ENCODE measurements at places on chromosomes 11 and 22.

GRCh38 chr11:120040151-120040840 lies 97.6 kb downstream of the TRIM29 start:
- no peak for DNase-seq

DNA sequence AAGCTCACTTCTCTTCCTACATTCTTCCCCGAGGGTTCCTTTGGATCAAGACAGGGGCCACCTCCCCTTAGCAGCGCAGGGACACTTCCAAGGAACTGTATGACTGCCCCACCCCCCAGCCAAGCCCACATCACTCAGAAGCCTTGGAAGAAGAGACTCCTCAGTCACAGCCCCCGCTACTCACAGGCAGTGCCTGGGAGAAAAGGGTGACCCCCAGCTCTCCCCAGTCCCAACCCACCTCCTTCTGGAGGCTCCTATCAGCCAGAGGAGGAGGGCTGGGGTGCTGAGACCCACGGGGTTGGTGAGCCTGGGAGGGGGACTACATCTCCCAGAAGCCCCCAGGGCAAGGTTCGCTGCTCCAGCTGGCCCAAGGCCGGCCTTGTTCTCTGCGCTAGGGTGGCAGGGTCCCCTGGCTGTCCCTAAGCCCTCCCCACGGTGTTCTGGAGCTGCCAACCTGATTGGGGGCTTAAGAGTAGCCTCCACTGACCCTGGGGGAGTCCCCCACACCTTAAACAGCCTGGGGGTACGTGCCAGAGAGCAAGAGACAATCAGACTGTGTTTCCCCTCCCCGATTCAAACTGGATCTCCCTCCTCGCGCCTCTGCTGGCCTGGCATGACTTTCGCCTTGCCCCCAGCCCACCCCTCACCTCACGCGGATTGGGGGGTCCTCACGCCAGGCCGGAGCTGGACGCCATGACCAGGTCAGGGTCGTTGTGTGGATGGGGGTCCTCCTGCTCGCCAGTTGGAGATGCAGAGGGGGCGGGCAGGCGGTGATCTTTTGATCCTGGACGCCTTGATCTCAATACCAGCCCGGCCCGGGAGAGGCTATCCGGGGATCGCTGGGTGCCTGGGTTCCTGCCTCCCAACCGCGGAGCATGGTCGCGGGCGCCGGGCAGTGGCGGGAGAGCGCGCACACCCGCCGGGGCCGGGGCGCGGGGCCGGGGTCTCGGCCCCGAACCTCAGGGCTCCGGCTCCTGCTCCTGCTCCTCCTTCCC lies 838 bp downstream of the BCL9L start:
- DNase-seq: no peak

DNA sequence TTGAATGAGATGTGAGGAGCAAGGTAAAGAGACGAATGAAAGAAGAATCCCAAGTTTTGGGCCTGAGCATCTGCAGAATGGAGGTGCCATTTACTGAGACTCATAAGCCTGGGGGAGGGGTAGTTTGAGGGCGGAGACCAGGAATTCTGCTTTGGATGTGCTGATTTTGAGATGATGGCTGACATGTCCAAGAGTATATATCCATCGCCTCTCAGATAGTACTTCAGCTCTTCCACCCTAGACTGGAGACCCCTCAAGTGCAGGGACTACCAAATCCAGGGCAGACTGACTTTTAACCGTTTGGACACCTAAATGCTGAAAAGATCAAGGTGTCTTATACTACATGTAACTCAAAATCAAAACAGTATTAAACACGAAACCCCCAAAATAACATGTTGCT lies 1.3 kb upstream of the SDF2L1 start:
- DNase-seq: no peak

GRCh38 chr11:110445437-110445836 lies 15.7 kb downstream of the FDX1 start:
- DNase-seq: no peak

DNA sequence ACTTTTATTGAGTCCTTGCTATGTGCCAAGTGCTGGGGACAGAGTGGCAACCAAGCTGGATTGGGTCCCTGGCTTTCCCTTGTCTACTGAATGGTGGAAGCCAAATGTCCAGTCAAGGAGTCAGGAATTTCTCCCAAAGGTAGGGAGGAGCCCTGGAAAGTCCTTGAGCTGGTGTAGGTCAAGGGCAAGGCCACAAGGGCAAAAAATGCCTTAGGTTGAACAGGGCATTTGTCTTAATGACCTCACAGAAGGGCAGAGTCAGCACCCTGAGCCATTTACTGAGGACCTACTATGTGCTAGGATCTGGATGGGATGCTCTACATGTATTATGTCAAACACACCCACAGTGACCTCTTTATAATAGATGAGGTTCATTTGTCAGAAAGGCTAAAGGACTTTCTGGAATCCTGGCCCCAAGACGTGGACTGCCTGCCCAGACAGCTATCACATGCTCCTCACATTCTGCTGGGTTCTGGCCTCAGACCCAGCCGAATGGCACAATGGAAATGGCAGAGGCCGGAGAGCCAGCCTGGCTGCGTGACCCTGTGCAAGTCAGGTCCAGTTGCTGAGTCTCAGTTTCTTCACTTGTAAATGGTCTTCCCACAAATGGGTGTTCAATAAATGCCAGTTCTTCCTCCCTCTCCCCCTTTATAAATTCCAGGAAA lies 17.7 kb downstream of the MOGAT2 start:
- DNase-seq: no peak

DNA sequence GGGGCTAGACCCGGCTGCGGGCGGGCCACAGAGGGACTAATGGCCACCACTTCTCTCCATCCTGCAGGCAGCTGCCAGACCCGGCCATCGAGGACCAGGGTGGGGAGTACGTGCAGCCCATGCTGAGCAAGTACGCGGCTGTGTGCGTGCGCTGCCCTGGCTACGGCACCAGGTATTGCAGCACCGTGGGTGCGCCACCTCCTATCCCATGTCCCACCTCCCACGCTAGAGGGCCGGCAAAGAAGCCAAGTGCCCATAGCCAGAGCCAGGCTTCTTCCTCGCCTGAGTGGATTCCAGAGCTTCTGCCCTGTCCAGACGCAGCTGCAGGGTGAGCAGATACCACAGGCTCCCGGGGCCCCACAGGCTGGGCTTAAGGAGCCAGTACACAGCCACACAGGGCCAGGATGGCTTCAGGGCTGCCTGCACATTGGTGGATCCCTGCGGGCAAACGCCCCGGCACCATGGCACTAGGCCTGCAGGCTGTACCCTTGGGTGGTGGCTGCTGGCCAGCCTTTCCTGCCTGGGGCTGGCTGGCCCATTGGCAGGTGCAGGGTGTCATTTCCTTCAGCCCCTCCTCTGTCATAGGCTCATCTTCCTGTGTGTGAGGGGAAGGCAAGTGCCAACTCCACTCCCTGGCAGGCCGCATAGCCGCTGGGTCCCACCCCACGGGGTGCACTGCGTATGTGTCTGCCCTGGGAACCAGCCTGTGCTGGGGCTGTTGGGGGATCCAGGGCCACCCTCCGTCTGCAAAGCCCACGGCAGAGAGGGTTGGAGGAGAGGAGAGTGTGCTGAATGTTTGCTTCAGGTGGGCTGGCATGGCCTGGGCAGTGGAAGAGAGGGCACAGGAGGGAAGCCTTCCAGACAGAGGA lies 16.5 kb upstream of the DGCR8 start:
- DNase-seq: no peak

GRCh38 chr22:30079952-30080533 lies at the start of gene HORMAD2:
HORMAD2 (plus strand) TSS chr22:30080464; CDS start chr22:30093953, 13,489 bp downstream.
- no peak for DNase-seq

DNA sequence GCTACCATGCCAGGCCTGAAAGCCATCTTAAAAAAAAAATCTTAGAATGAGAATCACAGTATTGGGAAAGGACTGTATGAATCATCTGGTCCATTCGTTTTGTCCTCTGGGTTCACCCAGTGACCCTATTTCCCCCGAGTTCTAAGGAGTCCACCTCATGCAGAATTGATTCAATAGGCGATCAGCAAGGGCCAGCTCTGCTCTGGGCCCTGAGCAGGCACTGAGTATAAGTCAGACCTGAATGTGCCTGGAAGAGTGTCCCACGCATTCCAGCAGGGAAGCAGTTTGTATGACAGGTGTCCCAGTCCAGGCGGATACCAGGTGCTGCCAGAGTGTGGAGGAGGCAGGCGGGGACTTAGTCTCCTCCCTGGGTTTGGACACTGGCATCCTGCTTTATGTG lies 883 bp upstream of the HMOX1 start:
- DNase-seq: no peak

DNA sequence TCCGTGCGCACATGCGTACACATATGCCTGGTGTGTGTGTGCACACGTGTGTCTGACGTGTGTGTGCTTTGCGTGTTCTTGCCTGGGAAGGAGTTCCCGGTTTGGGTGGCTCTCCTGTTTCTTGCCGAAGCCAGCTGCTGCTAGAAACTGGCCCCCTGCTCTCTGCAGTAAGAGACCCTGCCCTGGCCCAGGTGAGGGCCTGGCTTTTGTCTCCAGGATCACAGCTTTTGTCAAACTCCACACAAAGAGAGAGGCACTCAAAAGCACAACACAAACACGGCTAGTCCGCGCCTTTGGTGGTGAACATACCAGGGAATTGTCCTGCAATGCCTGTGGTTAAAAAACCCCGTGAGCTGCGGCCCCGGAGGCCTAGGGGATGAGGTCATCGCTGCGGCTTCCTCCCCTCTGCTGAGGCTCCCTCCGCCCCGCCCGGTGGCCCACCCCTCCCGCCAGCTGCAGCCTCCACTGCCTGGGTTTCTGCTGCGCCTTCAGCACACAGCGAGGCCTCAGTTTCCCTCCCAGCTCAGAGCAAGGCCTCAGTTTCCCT lies 88.9 kb downstream of the KCNQ1 start:
- DNase-seq: peak; percentile 40

GRCh38 chr22:37330200-37331033 lies 48.1 kb downstream of the CYTH4 start:
- peak; percentile 93 for DNase-seq

- DNase-seq: no peak
These were observed 491.5 kb upstream of the LUZP2 start for GRCh38 chr11:24005202-24005876.

DNA sequence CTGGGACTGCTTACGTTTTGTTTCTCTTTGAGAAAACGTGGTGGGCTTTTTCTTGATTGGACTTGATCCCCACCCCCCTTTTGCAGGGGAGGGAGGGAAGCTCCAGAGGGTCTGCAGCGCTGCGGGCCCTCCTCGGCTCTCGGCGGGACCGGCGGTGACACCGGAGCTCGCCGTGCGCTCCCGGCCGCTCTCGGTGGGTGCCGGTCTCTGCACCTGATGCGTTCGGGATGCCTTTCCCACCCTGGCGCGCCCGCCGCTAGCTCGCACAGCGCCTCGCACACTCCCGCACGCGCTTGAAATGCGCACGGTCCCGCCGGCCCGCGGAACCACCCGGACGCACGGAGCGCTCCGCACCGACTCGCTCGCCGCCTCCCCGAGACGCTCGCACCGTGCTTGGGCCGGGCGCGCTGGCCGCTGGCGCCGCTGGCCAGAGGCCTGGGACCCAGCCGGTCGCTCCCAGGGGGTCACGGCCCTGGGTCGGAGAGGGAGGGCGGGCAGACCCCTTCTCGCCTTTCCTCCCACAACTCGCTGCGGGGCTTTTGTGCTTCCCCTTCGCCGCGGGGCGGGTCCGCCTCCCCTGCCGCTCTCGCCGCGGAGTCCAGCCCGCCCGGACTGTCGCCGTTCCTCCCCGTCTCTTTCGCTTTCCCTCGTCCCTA lies 1.0 kb downstream of the ZBTB16 start:
- no peak for DNase-seq

DNA sequence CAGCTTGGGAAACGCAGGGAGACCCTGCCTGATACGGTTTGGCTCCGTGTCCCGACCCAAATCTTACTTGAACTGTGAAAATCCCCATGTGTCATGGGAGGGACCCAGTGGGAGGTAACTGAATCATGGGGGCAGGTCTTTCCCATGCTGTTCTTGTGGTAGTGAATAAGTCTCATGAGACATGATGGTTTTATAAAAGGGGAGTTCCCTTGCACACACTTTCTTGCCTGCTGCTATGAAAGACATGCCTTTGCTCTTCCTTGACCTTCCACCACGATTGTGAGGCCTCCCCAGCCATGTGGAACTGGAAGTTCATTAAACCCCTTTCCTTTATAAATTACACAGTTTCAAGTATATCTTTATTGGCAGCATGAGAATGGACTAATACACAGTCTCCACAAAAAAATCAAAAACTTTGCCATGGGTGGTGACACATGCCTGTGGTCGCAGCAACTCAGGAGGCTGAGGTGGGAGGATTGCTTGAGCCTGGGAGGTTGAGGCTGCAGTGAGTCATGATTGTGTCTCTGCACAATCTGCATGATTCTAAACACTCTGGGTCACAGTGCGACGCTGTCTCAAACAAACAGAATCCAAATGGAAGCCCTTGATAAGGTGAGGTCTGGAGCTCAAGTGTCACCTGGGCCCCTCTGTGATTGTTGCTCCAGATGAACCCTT lies 34.9 kb downstream of the SYN3 start:
- DNase-seq: no peak

DNA sequence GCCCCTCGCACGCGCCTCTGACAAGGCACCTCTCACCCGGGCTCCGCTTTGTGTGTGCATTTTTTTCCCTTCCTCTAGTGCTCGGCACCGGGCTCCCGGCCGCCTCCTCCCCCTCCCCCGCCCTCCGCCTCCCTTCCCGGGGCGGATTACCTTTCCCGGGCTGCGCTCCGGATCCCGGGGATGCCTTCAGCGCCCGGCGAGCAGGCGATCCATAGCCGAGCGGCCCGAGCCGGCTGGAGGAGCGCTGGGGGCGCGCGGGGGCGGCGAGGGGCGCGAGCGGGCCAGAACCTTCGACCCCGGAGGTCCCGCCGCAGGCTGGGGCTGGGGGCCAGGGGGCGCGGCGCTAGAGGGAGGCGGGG lies 282 bp downstream of the MPPED2 start:
- DNase-seq: peak; percentile 51

DNA sequence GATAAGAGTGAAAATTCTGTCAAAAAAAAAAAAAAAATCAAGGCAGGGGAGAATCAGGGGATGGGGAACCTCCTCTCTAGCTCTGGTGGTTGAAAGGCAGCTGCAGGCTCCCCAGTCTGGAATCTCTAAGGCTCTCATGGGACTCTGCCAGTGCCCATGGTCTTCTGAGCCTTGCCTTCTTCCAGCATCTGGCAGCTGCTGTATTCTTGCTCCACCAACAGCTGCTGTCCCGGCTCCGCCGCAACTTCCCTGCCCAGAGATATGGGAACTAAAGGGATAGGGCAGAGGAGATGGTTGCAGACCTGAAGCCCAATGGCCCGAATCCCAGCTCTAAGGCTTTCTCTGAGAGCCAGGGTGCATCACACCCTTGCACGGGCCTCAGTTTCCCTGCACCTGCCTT lies 49.5 kb upstream of the PHF21B start:
- no peak for DNase-seq

GRCh38 chr11:2209370-2209801 lies 37.8 kb upstream of the TH start:
- no peak for DNase-seq

DNA sequence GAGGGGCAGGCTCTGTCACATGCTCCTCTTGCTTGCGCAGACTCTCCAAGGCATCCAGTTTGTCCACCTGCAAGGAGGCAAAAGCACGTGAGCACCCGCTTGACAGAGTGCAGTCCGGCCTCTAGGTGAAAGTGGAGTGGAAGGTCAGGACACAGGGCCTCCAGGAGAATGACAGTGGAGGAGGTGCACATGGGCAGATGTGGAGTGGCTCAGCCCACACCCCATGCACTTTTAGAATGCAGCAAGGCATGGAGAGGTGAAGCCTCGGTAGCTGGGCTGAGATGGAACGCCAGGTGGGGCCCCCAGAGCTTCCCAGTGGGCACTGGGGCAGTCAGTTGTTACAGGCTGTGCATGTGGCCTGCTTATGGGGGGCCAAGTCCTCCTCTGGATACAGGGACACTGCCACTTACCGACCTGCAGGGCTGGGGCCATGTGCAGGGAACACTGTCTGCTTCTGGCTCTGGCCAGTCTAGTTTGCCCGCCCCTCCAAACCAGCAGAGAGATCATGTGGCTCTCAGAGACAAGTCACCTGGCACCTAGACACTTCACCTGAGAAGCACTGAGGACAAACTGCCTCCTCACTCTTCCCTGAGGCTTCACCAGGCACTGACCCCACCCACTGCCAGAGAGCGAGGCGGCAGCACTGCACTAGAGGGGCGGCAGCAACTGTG lies 2.3 kb upstream of the SLC25A1 start:
- no peak for DNase-seq
